CD4-positive, alpha-beta T cell treated with Interleukin-1 beta for 1 hour (primary cell): ENCODE measurements at places on chromosomes 12 and 14.

DNA sequence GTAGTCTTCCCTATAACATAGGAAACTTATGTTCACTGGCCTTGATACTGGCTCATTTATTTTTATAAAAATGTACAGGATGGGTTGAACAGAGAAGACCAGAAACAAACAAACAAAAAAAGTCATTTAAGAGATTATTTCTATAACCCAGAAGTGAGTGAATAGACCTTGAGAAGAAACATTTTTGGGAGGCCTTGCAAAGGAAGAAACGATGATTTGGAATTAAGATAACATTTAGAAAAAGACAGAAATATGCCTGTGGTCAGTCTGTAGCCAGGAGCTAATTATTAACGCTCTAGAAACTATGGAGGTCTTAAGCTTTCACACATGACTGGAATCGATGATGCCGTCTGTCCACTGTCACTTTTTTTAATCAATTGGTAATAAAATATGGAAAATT is 264.0 kb downstream of the EGLN3 start:
- DNase-seq = no peak

- no peak for DNase-seq
These were observed 707.6 kb upstream of the MDGA2 start for GRCh38 chr14:48382961-48383360.

GRCh38 chr14:99808515-99808914 is 15.3 kb downstream of the EML1 start:
- DNase-seq = no peak

- DNase-seq = no peak
These were observed 39.8 kb downstream of the GALNT9 start for GRCh38 chr12:132289356-132290202.

DNA sequence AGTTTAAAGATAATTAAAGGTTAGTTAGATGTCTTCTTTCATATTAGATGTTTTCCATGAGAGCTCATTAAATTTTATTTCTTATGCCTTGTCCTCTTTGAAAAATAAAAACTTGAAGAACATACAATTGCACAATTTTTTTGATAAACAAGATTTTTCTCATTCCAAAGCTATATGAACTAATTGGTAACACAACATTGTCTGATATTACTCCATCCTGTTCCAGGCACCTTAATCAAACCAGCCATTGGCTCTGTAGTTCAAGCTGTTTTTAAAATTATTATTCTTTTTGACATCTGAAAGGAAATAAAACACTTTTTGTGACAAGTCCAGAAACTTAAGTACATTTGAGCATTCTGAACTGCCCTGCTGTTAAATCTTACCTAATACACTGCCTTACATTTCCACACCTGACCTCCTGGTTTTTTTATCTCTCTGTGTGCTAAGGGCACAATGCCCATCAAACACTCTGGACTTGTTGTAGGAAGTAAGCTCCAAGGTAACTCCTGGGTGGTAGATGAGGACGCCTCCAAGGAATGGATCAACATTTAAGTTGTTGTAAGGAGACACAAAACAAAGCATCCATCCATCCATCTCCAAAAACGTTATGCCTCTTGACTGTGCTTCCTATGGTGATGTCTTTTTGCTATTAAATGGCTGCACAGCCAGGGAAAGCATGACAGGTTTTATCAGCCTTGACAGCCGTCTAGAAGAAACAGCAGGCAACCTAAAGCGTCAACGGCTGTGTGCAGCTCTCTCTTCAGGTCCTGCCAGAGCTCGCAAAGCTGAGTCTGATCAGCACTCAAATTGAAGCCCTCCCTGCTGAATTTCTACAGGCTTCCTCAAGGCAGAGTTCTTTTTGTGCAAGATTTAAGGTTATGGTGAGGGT is 449.9 kb upstream of the FLRT2 start:
- no peak for DNase-seq

GRCh38 chr14:50997712-50998111 is 53.4 kb upstream of the PYGL start:
- DNase-seq = no peak

DNA sequence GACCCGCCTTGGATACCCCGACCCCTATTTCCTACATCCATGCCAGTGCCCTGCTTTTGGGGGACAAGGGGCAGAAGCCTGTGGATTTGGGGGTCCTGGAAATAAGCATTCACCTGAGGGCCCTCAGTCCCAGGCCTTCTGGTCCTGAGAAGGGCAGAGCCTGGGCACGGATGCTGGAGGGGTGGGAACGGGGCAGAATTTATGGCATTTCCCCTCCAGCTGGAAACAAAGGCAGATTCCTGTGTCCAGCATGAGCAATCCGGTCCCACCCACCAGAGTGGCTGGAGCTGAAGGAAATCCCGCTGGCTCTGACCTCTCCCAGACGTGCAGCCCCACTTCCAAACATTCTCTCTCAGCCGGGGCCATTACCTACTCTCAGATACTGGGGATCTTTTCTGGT is 9.3 kb downstream of the ANKRD33 start:
- no peak for DNase-seq

DNA sequence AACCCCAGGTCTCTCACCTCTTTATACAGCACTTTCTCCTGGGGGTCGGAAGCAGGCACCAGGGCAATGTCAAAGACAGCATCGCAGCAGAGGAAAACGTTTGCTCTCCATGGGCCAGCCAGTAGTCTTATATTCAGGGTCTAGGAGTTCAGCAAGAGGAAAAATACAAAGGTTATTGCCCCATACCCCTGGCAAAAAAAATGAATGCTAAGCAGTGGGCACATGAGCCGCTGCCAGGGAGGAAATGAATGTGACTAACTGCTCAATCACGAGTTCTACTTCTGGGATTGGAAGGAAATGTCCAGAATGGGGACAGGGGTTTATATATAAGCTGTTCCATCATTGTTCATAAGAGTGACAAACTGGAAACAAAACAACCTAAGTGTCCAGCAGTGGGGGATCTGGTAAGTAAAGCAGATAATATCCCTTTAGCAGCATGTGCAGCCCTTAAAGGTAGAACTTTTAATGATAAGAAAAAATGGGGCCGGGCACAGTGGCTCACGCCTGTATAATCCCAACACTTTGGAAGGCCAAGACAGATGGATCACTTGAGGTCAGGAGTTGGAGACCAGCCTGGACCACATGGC is 53.8 kb downstream of the PHETA1 start:
- DNase-seq = no peak

DNA sequence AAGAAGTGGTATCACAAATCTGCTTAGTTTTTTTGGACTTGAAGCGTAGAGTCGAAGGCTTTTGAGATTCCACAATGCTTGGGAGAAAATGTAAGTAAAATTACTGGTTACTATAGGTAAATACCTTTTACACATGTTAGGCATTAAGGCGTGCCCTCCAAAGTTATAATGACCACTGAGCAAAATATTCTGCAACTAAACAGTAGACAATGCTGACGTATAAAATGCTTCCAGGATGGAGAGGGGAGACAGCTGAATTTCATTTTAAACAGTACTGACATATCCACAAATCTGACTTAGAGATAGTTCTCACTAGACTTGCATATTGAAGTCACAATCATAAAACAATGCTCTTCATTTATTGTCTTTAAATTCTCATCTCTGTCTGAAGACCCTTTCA is 144.5 kb upstream of the DCN start:
- no peak for DNase-seq

DNA sequence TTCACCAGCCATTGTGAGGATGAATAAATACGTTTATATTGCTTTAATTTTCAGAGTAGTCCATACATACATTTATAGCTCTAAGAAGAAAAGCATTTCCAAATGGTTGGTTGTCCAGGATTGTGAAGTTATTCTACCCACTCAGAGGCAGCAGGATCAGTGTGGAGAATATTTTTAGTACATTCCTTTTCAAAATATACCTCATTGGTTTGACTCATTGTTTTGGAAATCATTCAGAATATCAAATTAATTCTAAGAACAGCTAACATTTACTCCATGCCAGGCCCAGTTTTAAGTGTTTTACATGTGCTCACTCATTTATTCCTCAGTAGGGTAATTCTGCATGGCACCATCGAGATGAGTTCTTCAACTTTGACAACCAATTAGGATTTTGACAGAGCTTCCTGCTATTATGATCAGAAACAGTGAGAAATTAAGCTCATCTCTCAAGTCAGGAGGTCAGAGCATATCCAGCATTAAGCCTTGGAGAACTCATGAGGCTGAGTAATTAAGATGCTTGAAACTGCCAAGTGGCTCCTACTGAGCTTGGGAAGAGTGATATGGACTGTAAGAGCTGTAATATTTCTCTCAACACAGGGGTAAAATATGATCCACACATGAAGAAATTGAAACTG is 153.3 kb upstream of the CLEC14A start:
- DNase-seq = no peak
